Left cardiac atrium (tissue), 4 donors: ENCODE measurements at places on chromosomes 5 and 9. TPM values are rescaled to one million over a fixed set of nuclear protein-coding genes. Genes with fewer than 3 reads are reported as not detected.

The PROB1 gene
- 21.7 TPM for total RNA-seq

The GFI1B gene
- total RNA-seq: 0.12 TPM

The IL5 gene
- total RNA-seq: not detected

GRCh38 chr9:114611516-114612271 lies 603 bp downstream of the TMEM268 start:
- peak; percentile 62 for DNase-seq

- DNase-seq: no peak
These were observed 238.2 kb downstream of the CD180 start for GRCh38 chr5:66958201-66958979.

DNA sequence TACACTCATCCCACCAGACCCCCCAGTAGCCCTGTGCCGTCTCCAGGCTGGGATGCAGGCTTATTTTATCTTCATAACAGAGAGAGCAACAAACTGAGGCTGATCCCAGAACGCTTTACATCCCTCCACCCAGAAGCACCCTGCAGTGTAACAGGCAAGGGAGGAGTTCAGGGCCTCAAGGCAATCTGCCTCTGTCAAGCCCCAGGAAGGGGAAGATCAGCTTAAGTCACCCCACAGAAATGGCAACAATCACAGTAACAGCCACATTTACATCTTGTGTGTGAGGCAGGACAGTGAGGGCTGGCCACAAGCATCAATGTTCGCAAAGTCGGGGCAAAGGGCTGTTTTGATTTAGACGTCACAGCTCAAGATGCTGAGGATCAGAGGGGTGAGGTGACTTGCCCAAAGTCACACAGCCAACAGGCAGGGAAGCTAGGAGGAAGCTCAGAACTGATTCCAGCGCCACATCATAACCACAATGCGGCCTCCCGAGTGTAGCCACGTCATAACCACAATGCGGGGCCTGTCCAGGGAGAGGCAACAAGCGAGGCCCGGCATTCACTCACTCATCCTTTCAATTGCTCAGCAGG lies 14.4 kb downstream of the STK10 start:
- peak; percentile 33 for DNase-seq

DNA sequence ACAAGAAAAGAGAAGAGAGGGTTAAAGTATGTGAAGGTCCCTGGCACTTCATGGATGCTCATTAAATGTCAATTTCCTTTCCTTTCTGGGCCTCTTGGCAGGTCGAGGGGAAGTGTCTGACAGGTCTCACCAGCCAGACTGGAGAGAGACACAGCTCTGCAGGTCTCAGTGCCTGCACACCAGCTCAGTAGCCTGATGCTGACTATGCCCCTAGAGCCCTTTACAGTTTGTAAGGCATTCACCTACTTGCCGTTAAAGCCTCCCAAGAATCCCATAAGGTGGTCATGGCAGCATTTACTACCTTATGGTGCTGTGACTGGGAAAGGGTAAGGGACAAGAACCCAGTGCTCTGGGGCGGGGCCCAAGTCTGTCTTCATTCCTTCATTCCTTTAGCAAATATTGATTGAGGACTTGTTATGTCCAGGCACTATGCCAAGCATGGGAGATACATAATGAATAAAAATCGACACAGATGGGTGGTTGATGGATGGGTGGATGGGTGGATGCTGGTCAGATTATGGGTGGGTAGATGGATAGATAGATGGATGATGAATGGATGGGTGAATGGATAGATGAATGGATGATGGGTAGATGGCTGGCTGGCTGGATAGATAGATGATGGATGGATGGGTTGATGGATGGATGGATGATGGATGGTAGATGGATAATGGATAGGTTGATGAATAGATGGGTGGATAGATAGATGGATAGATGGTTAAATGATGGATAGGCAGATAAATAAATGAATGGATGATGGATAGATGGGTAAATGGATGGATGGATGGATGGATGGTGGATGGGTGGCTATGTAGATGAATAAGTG lies 21.3 kb upstream of the KIF12 start:
- DNase-seq: no peak

- DNase-seq: no peak
These were observed 151.8 kb upstream of the MSX2 start for GRCh38 chr5:174572591-174572990.

DNA sequence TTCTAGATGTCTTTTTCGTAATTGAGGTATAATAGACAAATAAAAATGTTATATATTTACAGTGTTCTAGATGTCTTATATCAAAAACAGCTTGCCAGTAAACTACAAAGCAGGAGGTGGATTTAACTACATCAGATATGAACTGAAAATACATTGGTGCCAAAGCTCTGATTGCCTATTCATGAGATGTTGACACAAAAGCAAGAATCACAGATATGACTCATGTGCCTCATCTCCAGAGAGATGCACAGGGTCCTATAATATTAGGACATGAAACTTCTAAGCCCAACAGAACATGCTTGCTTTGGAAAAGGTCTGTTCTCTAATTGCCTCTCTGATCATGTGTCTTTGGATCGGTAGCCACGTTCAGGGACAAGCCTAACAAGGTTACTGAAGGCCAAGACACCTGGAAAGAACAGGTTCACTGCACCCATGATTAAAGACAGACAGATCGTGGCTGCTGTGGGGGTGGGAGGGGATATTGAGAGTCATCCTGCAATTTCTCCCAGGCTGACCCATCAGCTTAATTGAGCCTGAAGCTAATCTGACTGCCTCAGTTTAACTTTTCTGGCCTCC lies 16.8 kb downstream of the ABCA1 start:
- no peak for DNase-seq

DNA sequence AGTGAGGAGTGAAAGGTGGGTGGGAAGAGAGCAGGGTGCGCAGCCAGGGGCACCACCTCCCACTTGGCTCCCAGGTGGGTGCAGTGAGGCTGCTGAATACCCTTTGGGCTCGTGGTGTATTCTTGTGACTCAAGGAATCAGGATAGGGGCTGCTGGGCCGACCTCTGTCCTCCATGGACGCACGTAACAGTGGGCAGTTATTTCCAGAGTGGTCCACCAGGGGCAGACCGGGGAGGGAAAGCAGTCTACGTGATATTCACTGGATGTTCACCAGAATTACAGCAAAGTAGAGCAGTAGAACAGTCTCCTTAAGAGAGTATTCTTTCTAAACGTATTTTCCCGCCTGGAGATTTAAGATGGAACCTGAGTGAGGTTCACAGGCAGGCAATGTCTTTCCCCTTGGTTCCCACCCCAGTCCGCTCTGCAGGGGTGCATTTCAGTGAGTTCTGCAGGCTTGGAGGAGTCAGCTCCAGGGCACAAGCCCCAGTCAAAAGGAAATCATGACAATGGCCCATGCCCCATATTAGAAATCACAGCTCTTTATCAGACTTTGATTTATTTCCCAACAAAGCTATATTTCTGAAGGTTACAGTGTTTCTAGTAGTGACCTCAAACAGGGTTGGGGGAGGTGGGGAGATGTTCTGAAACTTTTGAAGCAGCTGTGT lies 88.7 kb downstream of the SYK start:
- DNase-seq: no peak

- DNase-seq: no peak
These were observed 112.4 kb downstream of the CETN3 start for GRCh38 chr5:90297045-90297764.

DNA sequence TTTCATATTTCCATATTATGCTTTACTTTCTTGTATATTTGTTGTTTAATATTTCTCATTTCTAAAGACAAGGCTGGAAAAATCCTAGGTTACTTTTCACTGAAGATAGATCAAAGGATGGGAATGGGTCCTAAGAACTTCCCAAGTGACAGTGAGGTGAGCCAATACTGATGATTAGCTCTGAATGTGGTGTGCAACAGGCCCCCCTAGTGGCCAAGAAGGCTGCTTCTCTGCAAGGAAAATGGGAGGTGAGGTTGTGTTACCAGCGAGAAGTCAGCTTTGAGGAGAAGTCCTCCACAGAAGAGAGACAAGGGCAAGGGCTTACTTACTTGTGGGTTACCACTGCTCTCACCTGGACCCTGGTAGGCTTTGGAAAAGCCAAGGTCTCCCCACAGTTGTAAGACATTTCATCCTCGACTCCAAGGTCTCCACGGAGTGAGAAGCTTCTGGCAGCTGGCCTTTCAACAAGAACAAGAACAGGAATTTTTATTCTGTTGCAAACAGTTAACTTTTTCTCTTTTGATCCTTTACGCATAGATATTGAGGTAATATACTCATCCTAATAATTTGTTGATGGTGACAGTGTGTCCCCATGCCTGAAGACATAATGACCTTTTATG lies 69.9 kb downstream of the MAMDC2 start:
- DNase-seq: peak; percentile 68

- no peak for DNase-seq
These were observed 390.0 kb downstream of the PLK2 start for GRCh38 chr5:58069846-58070245.

DNA sequence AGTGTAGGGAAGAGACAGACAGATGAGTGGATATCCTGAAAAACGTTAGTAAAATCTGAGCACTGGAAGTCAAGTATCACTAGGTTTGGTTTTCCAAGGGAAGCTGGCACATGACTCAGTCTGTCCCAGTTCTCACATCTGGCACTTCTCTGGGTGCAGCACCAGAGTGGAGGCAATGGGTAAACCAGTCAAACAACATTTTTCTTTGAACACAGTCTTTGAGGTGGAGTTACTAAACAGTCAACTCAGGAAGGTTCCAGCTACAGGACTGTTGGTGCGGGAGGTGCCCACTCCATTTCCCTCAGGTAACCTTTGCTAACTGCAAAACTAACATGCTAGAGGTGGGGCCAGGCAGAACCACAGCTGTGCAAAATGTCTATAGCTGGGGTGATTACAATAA lies 301.4 kb upstream of the RFX3 start:
- DNase-seq: no peak

DNA sequence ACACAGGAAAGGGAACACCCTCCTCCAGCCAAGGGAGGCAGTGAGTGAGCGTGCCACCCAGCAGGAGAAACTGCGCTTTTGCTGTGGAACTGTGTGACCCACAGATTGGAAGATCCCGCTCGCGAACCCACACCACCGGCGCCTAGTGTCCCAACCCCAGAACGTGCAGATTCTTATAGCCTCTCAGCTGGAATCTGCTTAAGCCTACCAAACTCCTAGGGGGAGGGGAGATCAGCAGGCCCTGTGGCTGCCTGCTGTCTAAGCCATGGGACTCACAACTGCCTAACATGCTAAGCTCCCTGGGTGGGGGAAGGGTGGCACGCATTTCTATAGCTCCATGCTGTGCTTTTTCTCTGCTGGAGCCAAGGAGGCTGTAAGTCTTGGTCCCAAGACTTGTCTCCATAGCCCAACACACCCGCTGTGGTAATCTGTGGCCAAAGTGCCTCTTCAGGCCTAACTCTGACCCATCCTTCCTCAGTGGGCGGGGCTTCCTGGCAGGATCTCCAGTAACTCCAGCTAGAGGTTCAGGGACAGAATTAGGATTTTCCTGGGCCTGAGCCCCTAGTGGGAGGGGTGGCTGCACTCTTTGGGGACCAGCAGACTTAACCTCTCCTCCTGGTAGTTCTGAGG lies 485.0 kb downstream of the TAF11L14 start:
- DNase-seq: no peak

DNA sequence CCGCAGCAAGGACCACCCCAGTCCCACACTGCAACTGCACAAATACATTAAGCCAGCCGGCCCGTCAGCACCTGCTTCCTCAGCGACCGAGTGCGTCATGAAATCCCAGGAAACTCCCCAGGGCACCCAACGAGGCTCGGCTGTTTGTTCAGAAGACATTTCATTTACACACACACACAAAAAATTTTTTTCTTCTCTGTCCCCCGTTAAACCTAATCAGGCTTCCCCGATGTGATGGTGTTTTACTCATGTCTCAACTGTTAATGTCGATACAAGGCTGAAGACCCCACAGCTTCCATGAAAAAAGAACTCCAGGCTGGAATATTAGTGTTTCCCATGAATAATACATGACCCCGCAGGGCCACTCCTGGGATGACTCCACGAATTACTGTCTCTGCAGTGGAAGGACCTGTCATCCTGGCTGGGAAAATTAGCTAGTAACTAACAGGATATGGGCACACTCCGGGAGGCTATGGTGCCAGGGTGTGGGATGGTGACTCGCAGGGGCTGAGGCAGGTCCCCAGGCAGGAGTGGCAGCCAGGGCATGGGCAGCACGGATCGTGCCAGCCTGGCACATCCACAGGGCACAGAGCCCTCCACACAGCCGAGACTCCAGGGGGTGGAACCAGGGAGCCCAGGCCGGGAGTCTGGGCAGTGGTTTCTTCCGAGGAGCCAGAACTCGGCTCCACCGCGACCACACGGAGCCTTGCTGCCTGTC lies 102.4 kb downstream of the VAV2 start:
- no peak for DNase-seq

DNA sequence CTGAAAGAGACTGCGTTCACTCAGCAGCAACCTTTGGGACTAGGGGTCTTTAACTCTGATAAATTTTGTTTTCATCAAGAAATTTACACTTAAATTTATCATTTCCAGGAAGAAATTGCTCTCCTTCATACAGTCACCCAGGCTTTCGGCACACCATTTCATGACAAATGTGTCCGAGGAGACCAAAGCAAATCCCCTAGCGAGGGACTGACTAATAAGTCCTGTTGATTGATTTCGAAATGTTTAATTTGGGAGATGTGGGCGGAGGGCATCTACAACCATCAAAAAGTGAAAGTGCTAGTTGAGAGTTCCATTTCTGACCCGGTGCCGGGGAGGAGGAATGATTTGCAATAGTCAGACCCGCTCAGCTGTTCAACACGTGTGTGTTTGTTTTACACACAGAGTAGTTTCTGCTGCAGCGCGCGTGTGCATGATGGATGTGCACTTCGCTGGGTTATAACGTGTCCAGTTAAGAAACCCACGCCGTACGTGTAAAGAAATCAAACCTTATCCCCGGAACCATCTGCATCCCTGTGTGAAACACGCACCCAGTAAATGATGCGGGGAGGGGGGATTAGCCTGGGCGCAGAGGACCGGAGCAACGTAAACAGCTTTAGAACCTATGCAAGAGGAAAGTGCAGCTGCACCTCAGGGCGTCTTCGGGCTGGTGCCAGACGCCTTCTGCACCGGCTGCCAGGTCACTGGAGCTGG lies 845 bp upstream of the NR4A3 start:
- DNase-seq: peak; percentile 76
